ENCODE measurements at places on chromosomes 1 and 21.

GRCh38 chr1:42170779-42171621 is 6.5 kb upstream of the GUCA2A start:
- peak; percentile 12 for DNase-seq

GRCh38 chr1:150161747-150162581 is 12.2 kb downstream of the PLEKHO1 start:
- no peak for DNase-seq

GRCh38 chr1:87956750-87957149 is 628.1 kb downstream of the LMO4 start:
- no peak for DNase-seq

DNA sequence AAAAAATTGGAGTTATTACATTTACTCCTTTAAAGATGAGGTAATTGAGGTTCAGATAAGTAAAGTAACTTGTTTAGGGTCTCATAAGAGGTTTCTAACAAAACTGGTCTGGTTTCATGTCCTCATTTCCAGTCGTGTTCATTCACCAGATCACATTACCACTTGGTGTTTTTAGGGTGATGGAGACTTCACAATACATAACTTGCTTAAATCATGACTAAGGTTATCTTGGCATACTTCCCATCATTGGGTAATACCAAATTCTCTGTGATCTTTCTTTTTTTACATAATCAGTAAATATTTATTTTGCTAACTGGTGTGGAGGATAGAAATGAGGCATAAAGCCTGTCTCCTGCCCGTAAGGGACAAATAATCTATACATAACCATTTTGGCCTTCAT is 31.6 kb upstream of the RPTN start:
- DNase-seq: no peak

GRCh38 chr1:179925922-179926849 is 28.4 kb upstream of the CEP350 start:
- no peak for DNase-seq

GRCh38 chr1:34663031-34663430 is 91.8 kb upstream of the GJB5 start:
- no peak for DNase-seq

- DNase-seq: no peak
These were observed 29.0 kb downstream of the TRIM45 start for GRCh38 chr1:117092594-117092993.

GRCh38 chr1:26378088-26378878 is 5.7 kb upstream of the ZNF683 start:
- no peak for DNase-seq

- peak; percentile 93 for DNase-seq
These were observed at the start of gene CCDC181 for GRCh38 chr1:169427081-169427641. Gene CCDC181, minus strand, starts transcription at chr1:169427474. Its CDS starts 2,547 bp downstream, at chr1:169424927.

DNA sequence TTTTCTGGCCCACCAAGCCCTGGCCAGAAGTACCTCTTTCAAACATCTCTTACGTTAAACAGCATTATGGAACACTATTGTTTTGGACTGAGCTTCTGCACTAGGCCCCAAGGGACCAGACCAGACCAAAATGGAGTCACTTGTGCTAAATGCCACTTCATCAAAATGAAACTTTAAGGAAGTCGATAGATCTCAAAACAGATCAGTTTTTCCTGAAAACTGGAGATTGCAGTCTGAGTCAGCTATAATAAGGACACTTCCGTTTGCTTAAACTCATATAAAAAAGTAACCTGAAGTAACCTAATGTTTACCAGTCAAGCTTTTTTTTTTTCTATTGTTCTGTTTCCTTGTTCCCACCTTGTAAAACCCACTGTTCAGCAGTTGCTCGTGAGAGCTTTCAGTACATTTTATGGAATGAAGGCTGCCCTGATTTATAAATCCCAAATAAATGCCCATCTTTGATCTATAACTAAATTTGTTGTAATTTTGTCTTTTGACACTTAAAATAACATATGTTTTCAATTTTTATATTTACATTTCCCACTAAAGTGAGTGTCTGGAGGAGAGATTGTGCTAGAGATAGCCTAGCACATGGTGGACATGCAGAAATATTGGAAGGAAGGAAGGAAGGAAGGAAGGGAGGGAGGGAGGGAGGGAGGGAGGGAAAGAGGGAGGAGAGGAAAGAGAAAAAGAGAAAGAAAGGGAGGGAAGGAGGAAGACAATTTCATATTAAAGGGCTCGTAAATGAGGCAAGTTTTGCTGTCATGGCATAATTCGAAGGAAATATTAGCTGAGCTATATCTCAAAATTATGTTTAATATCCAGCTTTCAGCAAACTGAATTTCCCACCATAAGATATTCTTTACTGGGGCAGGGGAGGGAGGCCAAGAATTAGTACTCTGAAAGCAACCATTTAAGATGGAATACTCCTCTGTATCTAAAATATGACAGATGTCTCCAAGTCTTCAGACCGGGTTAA is 77.0 kb upstream of the CXADR start:
- no peak for DNase-seq

- DNase-seq: no peak
These were observed 4.6 kb upstream of the ID3 start for GRCh38 chr1:23563755-23564374.

- DNase-seq: no peak
These were observed 22.4 kb upstream of the NPPB start for GRCh38 chr1:11880911-11881748.
